Caco-2 (cell line): ENCODE measurements at places on chromosomes 11 and 22.

- no peak for DNase-seq
Observed at GRCh38 chr11:83508804-83509203, 222.6 kb upstream of the CCDC90B start.

GRCh38 chr11:123250892-123251656 lies 56.0 kb upstream of the CLMP start:
- DNase-seq, result no peak

GRCh38 chr11:22163394-22163797 lies 29.5 kb upstream of the ANO5 start:
- no peak for DNase-seq

DNA sequence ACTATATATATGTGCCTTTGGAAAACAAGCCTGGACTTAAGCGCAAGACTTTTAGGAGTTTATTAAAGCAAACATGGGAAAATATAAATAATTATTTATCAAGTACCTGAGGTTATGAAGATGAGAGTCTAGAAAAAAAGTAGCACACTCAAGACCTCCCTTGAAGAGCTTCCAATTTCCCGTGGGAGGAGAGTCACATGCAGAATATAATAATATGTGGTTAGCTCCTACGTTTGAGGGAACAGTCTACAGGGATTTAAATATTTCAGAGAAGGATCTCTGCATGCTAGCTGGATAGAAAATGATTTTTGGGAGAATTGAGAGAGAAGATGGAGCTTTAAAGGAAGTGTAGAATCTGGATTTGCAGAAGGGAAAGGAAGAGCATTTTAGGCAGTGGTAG lies 183.8 kb downstream of the SWAP70 start:
- DNase-seq, result no peak

DNA sequence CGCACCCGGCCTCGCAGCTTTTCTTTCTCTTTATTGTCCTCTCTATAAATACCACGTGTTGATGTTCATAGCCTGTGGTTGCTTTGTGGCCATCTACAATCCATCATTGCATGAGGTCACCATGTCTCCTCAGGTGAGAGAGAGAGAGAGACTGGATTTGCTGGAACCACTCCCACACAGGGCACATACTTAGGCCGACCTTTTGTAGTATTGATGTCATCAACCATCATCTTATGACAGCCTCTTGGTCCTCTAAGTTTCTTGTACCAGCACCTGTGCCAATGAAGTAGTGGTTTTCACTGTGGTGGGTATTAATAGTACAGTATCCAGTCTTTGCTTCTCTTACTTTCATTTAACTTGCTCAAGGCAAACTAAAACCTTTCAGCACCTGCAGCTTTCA lies 22.8 kb upstream of the P2RY6 start:
- DNase-seq, result peak; percentile 46

DNA sequence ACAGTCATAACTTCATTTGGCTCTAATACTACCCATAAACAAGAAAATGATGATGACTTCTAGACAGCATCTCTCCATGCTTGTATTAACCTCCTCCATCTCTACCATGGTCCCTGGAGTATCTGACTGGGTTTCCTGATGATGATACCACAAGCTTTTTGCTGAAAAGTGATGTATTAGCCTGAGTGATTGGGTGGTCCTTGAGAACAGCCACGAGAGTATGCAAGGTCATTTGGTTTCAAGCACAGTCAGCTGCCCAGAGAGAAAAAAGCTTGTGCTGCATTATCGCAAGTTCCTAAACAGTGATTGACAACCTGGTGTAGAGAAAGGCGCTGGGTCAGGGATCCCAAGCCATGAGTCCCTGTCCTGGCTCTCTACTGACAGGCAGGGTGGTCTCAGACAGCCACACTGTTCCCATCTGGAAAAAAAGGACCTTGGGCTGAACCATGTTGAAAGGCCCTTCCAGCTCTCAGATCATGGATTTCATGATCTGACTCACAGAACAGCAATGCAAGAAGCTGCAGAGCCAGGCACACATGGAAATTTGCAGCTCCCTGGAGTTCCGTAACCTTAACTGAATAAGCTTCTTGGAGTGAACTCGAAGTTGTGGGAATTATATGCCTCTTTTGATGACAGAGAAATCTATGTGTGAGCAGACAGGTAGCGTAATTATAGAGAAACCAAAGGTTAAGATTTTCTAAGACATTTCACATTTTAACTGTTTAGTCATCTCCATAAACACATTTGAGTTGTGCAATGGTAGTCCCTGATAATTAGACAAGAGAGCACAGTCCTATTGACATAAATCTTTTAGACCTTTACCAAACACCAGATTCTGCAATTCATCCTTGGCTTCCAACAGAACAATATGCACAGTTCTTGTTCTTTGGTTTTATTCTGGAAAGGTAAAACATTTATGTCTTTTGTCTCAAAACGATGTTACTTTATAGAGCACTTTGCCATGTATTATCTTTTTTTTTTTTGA lies 54.1 kb upstream of the UBASH3B start:
- DNase-seq, result no peak

GRCh38 chr11:119509969-119510401 lies 87.0 kb upstream of the THY1 start:
- DNase-seq, result no peak
